ENCODE measurements at places on chromosomes 2 and 18.

GRCh38 chr18:23738151-23738550 is 48.9 kb downstream of the LAMA3 start:
- DNase-seq, result no peak

GRCh38 chr2:10188211-10188610 is 65.7 kb downstream of the RRM2 start:
- DNase-seq, result no peak

GRCh38 chr2:65358678-65359400 is 73.6 kb downstream of the SPRED2 start:
- DNase-seq, result no peak

GRCh38 chr18:25348386-25349130 is 3.4 kb downstream of the ZNF521 start:
- DNase-seq, result no peak

DNA sequence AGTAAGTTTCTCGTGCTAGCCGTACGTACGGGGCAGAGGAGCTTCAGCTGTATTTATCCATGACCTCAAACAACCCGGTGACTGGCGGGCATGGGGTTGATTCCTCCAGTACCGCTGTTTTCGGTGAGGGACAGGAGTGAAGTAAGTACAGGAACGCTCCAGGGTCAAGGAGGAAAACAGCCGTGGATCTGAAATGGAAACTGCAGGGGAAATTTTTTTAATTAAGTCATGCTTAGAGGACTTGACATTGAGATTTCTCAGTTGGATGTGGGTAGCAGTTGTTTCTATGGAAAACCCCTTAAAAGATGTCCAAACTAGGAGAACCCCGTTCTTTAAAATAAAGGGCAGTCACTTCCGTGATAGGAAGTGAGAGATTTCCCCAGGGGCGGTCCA is 1.2 kb downstream of the RAB12 start:
- DNase-seq, result no peak

- DNase-seq, result no peak
These were observed 345.9 kb downstream of the TSN start for GRCh38 chr2:122101319-122101718.

DNA sequence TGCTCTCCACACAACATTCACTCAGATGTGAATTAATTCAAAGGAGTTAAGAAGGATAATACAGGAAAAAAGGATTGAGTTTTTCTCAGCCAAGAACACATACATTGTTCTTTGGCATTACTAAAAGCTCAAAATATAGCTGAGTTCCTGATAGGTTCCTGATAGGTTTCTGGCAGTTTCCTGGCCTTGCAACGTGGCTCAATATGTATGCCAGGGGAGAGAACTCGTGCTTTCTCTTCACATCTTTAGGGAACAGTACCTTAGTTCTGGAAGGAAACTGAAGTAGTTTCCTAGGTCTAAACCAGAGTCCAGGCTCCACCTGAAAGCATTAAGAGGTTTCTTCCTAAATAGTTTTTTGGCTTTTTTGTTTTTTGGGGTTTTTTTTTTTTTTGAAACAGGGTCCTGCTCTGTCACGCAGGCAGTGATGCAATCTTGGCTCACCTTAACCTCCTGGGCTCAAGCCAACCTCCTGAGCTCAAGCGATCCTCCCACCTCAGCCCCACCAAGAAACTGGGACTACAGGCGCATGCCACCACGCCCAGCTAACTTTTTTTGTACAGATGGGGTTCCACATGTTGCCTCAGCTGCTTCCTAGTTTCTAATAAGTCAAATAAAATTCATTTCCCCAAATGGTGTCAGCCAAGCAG is 42.8 kb downstream of the ESCO1 start:
- no peak for DNase-seq

- DNase-seq, result no peak
These were observed 211.0 kb upstream of the NT5C1B start for GRCh38 chr2:18800240-18800971.

GRCh38 chr2:161814008-161814660 is 189.9 kb downstream of the SLC4A10 start:
- no peak for DNase-seq

DNA sequence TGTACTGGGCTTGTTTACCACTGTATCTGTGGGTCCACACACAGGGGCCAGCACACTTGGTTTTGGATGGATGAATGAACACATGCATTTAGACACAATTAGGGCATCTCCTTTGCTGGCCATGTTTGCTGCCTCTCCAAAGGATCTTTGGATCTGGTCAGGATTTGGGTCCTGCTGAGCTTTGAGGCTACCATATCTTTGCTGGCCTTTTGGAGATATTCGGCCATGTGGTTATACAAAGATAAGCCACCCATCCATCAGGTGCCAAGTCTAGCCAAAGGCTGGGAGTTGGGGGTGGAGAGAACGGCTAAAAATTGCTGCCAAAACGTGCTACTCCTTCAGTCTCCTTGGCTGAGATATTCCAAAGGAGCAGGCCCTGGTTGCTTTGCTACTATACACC is 18.2 kb upstream of the FZD7 start:
- no peak for DNase-seq

DNA sequence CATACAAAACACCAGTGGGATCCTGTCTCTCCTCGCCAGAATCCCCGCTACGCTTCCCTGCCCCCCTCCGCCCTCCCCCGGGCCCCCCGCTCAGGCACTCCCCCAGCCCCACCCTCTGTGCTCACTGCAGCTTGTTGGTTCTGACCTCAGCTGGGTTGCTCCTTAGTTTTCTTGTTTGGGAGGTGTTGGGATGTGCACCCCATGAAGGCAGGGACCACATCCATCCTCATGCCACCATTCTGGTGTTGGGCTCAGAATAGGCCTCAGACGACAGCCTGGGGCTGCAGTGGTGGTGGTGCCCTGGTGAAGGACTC is 4.6 kb downstream of the SNED1 start:
- DNase-seq, result no peak

- DNase-seq, result no peak
These were observed 77.8 kb upstream of the TMEM200C start for GRCh38 chr18:5973099-5973498.

- DNase-seq, result no peak
These were observed 118.7 kb downstream of the KLHL29 start for GRCh38 chr2:23503682-23504081.

DNA sequence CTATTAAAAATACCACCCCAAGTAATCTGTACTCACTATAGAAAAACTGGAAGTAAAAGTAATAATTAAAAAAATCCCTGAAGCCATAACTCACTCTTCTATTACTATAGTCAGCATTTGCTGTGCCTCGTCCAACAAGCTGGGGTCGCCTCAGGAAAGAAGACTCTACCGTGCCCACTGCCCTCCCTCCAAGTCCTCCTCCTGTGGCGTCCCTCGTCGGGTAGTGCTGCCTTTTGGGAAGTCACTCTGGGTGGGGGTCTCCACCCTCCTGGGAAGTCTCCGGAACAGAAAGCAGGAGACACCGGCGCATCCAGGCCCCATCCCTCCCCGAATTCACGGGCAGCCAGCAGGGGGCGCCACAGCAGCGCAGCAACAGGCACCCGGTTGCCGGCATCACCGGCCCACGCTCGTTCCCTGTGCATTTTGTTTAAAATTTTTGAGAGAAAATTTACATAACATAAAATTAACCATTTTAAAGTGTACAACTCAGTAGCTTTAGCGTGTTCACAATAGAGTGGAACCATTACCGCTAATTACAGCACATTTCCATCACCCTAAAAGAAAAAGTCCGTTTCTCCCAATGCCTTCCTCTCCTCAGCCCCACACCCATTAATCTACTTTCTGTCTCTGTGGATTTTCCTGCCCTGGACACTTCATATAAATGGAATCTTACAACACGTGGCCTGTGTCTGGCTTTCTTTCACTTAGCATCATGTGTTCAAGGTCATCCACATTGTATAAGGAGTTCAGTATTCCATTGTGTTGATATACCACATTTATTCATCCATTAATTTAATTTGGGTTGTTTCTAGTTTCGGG is 62.2 kb downstream of the ADNP2 start:
- DNase-seq, result no peak

- DNase-seq, result no peak
These were observed 272.5 kb downstream of the GALR1 start for GRCh38 chr18:77522051-77522675.

- no peak for DNase-seq
These were observed 186.1 kb downstream of the SEPTIN10 start for GRCh38 chr2:109427661-109428091.

DNA sequence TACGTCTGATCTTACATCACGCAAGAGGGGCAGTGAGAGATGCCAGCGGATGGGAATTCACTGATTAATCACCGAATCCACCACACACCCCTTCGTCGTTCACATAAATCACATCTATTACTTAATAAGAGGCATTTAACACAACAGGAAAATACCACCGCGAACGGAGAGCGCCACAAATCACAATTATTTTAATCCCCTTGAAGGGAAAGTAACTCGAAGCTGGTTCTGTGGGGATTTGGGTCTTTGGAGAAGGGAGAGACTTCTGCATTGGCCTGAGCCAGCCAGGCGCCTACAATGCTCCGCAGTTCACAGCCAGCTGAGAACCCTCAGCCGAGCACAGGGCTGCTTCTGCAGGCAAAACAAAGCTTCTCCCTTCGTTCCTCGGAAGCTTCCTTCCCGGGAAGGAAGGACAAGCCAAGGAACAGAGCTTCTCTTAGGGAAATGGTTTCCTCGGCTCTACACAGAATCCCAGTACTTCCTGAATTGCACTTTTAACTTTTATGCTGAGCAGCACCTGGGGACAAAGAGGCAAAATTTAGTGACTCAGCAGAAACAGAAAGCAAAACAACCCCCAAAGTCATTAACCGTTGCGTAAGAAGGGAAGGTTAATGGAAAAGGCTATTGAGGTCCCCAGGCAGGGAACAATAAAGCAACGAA is at the start of gene LRP1B:
Gene LRP1B (minus strand): TSS at position 7 of the 660 bp plus-strand sequence. CDS start 287 bp downstream, outside the sequence.
- no peak for DNase-seq

DNA sequence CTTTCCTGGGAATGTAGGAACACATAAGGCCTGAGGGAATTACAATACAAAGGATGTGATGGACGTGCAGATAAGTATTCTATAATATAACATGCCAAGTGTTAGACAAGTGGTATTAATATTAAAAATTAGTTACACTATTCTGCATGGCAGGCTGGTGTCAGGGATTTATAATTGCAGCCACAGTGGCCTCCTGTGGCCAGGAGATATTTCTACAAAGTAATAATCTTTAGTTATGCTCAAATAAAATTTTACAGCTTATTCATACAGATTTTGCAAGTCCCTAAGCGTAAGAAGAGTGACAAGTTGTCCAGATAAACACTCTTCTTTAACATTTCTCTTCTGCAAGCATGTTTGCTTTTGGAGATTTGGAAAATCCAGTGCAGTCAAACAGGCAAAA is 90.4 kb upstream of the CBLN2 start:
- DNase-seq, result no peak

DNA sequence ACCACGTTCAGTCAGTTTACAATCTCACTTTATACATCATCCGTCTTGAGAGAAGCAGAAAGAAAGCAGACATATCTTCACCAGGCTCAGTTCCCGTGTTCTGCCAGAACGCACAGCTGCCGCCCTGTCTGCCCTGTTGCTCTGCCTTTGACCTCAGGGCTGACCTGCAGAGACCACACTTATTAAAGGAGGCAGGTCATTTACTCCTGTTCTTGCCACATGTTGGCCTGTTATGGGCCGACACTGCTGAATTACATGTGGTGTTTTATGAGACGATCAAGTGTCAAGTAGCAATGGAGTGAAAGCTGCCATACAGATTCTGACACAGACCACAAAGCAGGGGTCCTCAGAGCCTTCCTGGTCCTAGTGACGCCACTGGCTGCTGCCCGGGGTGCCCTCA is 232.2 kb downstream of the TTC32 start:
- no peak for DNase-seq

- DNase-seq, result no peak
These were observed 117.3 kb downstream of the THADA start for GRCh38 chr2:43478412-43479086.

GRCh38 chr2:121627525-121628050 is 21.7 kb downstream of the CLASP1 start:
- no peak for DNase-seq

DNA sequence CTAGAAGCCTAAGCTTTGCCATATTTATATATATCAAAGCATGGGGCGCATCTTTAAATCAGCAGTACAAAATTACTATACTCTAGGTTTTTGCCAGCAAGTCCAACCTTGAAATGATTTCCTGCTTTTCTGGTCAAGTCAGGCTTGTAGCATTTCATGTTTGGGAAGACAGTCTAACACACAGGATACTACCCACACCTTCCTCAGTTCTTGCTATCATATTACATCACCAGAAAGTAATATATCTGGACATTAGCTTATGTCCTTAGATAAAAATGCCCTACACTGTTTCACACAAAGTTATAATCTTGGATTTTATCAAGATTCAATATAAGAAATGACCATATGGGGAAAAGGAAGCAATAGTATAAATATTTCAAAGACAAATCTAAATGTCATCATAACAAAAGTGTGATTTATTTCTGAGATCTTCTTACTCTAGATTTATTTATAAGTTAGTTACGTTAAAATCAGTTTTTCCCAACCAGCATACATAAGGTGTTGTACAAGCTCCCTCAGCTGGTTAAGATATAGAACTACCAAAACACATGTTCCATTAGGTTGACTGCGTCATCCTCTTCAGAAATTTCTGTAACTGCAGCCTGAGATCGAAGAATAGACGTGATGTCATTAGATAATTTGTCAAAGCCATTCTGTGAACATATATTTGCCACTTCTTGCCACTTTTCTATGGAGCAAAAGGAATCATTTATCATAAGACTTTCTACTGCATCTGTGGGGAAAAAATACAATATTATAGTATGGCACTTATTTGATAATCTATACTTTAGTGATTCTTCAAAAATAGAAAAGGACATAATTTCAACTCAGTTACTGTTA is 56.6 kb downstream of the CLHC1 start:
- DNase-seq, result no peak

DNA sequence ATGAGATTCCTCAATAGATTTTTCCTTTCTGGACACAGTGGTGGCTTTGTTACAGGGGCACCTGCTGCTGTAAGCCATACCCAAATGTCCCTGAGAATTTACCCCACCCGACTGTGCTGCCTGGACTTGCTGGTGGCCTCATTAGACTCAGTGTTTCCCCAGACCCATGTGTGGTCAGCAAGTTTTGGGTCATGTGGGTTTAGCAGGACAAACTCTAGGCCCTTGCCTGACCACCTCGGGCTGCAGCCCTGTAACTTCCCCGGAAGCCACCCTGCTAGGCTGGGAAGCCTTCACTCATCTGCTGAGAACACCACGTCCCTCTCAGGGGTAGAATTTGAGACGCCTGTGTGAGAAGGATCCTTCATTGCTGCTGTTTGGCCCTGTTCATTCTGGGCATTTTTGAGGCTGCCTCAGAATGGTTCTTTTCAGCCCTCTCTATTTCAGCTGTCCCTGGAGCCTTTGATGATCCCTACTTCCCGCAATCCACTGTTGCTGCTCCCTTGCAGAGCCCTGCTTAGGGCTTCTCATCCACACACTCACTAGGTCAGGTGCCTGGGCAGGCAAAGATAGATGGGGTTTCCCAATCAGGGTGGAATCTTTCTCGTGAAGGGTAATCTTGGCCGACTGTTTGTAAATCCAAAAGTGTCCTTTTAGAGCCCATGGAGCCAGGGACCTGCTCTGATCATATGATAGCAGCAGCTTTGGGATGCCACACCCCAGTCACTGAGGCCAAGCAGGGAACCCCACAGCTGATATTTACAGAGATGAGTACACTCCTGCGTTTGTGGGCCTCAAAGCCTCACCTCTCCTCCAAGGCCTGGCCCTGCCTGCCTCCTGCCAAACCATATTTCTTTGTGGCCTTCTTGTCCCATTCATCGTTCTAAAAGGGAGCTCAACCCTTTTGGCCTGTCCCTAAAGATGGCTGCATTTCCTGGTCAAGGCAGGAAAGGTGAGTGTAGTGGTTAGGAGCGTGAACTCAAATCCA is 6.7 kb downstream of the EHD3 start:
- DNase-seq, result no peak

GRCh38 chr2:179541586-179541985 is 277.0 kb upstream of the SESTD1 start:
- no peak for DNase-seq
